ENCODE measurements at places on chromosomes 11 and 22.
A peak's percentile ranks its signal among the peaks of the same experiment; 100 is the strongest.

- no peak for DNase-seq
Measured at GRCh38 chr11:88831303-88831890, 234.4 kb downstream of the GRM5 start.

DNA sequence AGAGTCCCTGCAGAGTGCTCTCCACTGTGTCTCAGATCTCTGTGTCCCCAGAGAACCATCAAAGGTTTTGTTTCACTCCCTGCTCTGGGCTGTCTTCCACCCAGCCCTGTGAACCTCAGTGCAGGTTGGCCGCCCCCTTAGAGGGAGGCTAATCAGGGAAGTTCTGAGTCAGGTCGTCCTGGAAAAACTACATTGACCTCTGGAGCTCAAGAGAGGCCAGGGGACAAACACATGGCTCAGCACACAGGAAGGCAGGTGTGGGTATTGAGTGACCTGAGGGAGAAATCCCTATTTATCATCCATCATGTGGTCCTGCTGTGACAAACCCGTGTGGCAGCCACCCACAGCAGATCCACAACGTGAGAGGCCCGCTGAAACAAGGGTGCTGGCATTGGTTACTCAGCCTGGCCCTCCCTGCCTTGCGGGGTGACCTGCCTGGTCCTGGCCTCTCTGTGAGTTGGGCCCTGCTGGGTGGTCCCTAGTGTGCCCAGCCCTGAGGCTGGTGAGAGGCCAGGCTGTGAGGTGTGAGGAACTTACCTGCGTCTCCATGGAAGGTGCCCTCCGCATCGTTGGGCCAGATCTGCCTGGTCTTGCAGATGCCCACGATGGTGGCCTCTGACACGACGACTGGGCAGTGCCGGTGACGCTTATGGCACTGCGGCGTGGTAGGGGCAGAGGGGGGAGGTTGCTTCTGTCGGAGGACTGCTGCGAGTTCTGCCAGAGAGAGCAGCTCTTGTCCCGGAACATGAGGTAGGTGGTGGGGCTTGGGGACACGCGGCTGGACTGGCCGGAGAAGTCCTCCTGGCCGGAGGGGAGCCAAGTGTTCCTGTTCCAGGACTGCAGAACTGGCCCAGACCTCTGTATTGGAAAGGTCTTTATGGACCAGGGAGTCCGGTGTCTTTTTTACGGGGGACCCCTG is 669 bp upstream of the BCR start:
- no peak for DNase-seq

DNA sequence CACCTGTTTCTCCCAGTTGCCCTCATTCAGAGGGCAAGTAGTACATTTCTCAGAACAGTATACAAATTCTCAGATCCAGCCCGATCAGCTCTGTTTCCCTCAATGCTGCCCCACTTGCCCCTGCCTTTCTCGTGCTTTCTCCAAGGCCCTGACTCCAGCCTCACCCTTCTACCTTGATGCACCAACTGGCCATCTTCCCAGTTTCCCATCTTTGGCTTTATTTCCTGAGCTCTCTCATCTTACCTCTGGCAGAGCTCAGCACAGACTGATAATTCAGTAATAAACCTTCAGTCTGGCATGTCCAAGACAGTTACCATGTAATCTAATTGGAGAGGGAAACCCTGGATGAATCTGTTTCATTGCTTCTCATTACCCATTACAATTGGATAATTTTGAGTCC is 184.5 kb upstream of the ISX start:
- no peak for DNase-seq

DNA sequence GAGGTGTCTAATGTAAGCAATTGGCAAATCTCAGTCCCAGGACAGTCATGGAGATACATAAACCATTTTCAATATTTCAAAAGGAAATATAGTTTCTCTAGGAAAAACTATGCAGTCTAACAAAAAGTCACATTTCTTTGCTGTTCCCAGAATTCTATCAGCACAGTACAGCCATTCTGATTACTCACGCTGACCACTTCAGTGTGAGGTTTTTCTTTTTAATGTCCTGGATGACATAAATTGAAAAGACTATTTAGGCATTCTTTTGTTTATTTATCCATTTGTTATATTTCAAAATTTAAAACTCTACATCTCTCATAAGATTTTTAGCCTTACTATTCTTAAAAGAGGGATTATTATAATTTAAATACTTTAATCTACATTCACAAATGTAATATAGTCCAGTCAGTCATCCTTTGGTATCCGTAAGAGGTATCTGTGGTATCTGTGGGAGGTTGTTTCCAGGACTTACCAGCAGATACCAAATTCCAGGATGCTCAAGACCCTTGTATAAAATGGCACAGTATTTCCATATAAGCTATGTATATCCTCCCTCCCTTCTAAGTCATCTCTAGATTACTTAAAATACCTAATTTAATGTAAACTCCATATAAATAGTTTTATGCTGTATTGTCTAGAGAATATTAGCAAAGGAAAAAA is 331.1 kb upstream of the PITPNB start:
- DNase-seq: no peak

- peak; percentile 54 for DNase-seq
Measured at GRCh38 chr11:69166218-69167115, 10.7 kb downstream of the SMIM38 start.

DNA sequence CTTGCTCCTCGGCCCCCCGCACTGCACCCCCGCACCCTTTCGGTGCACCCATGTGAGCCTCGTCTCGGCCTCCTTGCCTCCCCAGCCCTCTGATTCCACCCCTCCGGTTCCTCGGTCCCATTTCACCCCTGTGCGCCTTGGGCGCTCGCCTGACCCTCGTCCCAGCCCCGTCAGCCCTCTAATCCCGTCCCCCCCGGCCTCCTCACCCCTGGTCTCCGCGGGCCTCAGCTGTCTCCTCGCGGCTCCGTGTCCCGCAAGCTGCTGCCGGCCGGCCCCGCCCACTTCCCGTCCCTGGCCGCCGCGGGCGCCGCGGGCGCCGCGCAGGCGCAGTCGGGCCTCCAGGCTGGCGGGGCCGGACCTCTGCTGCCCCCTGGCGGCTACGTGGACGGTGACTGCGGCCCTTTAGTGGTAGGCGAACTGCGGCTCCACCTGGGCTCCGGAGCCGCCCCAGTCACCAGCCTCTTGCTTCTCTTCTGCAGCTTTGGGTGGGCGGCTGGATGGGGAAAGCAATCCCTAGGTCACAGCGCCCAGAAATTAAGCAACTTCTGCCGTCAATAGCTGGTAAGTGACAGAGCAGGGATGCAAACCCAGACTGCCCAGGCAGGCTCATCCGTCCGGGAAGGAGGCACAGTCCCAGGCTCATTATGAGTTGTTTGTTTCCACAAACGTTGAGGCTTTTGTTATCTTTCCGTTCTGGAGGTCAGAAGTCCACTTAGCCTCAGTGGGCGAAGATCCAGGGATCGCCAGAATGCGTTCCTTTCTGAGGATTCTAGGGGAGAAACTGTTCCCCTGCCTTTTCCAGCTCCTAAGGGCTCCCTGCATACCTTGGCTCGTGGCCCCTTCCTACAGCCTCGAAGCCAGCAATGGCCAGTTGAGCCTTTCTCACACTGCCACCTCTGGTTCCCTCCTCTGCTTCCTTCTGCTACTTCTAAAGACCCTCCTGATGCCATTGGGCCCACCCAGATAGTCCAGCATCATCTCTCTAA is at the start of gene PPM1F:
Gene PPM1F (minus strand): TSS at position 263 of the 986 bp plus-strand sequence. CDS start 6,800 bp downstream, outside the sequence.
- peak; percentile 82 for DNase-seq

- DNase-seq: no peak
Measured at GRCh38 chr11:62554387-62555167, 8.0 kb upstream of the AHNAK start.

DNA sequence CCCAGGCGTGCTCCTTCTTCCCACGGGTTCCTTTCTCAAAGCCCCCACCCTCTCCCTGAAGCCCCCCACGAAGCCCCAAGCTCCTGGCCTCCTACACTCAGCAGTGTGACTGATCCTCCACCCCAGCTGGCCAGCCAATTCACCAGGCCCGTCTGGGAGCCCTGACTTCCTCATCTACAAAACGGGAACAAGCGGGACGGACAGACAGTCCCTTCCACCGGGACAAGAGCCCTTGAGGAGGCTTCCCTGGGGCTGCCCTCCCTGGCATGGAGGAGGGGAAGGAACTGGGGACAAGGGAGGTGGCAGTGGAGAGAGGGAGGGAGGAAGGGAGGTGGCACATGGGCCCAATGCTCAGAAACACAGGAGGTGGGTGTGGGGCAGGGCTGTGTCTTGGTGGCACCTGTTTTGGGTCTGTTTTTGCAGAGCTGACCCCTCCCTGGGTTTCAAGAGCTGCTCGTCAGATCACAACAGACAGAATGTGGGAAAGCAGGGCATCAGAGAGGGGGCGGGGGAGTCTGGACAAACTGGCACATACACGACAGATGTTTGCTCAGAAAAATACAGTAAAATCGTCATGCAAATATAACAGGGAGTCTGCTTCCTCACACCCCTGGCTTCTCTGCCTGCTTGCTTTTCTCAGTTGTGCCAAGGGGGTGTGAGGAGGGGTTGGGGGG is 56.8 kb downstream of the ELFN2 start:
- peak; percentile 35 for DNase-seq

- no peak for DNase-seq
Measured at GRCh38 chr11:41666951-41667653, 207.7 kb upstream of the LRRC4C start.

- DNase-seq: no peak
Measured at GRCh38 chr11:130650456-130651030, 202.1 kb downstream of the ADAMTS15 start.

GRCh38 chr11:20007386-20007785 is 152.9 kb downstream of the DBX1 start:
- no peak for DNase-seq

GRCh38 chr11:134207538-134208239 is 16.1 kb downstream of the NCAPD3 start:
- DNase-seq: no peak

- DNase-seq: no peak
Measured at GRCh38 chr11:39960206-39960605, 1499.2 kb downstream of the LRRC4C start.

DNA sequence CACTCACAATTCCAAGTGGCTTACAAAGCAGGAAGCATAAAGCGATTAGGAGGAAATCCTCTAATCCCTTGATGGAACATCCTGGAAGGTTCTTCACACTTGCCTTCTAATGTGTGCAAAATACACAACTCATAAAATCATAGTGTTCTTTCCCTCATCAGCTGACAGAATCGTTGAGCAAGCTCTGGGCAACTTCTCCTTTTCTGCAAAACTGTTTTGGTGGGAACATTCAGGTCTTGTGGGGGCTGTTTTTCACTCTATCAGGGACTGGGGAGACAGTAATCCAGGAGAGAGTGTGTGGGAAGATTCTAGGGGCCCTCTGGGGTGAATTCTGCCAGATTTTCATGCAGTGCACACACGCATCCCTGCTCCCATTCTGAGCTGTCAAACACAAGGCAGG is 53.2 kb downstream of the IRAG1 start:
- DNase-seq: no peak

Measured in GDM1 (cell line).